Endothelial cell (in vitro differentiated cells): ENCODE measurements at places on chromosomes 12 and 14. TPM values are rescaled to one million over a fixed set of nuclear protein-coding genes. Genes with fewer than 3 reads are reported as not detected.

Gene ACOT6
- total RNA-seq, result not detected

DNA sequence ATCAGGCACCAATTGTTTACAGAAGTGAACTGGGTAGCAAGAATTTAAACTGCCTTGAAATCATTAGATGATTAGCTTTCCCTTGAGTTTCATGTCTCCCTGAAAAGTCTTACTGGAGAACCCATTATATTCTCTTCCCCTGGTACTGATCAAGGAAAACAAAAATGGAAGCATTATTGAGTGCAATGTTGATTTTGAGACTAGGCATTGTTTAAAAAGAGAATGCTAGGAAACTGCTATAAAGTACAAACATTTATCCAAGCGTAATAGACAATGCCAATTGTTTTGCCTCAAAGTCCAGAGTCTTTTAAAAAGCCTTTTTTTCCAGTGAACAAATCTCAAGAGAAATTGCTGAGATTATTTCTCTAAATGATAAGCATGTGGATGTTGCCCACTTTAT lies 197.0 kb downstream of the CCER1 start:
- no peak for DNase-seq

DNA sequence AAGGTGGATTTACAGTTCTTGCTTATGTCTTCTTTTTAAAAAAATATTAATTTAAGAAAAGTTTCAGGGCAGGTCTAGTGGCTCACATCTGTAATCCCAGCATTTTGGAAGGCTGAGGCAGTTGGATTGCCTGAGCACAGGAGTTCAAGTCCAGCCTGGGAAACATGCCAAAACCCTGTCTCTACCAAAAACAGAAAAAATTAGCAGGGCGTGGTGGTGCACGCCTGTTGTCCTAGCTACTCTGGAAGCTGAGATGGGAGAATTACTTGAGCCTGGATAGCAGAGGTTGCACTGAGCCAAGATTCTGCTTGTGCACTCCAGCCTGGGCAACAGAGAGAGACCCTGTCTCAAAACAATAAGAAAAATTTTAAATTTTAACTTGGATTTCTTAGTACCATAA lies 5.4 kb upstream of the TAS2R46 start:
- no peak for DNase-seq

DNA sequence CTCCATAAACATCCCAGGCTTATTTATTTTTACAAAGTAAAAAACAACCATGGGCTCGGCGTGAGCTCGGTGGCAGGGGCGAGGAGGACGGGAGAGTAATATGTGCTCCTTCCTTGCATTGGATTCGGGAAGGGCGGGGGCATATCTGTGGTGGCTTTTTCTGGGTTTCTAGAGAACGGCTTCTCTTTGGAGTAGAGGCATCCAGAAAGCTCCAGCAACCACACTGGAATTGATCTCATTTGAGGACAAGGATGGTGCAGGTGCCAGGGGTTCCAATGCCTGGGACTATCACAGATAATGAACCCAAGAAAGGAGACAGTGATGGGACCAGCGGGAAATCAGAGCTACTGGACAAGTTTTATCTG lies 18.9 kb downstream of the ADGRD1 start:
- no peak for DNase-seq

- no peak for DNase-seq
These were observed 182.6 kb downstream of the SUDS3 start for GRCh38 chr12:118558941-118559340.

- DNase-seq, result no peak
These were observed 70.7 kb downstream of the HSD17B6 start for GRCh38 chr12:56833780-56834179.

DNA sequence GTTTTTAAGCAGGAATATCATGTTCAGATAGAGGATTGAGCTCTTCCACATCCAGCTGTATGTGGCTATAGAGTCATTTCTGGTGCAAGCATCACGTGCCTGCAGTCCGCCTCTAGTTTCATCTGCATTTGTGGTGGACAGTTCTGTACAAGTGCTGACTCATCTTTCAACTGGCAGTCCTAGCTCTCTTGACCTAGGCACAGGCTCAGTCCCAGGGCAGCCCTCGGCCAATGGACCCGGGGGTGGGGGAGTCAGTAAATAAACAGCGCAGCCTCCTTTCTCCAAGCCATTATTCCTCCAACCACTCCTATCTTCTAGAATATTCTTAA lies 41.8 kb upstream of the FRMD6 start:
- DNase-seq, result no peak

Gene OTOGL
- 0.31 TPM for total RNA-seq

GRCh38 chr12:30988646-30989286 lies 62.2 kb downstream of the TSPAN11 start:
- no peak for DNase-seq

- DNase-seq, result peak; percentile 39
These were observed 441 bp downstream of the RAB5B start for GRCh38 chr12:55974308-55974730.

GRCh38 chr12:75894965-75895754 lies 136.4 kb downstream of the PHLDA1 start:
- no peak for DNase-seq

Gene NUMB
- total RNA-seq, result 218 TPM

GRCh38 chr12:11677752-11678151 lies 28.3 kb downstream of the ETV6 start:
- no peak for DNase-seq

DNA sequence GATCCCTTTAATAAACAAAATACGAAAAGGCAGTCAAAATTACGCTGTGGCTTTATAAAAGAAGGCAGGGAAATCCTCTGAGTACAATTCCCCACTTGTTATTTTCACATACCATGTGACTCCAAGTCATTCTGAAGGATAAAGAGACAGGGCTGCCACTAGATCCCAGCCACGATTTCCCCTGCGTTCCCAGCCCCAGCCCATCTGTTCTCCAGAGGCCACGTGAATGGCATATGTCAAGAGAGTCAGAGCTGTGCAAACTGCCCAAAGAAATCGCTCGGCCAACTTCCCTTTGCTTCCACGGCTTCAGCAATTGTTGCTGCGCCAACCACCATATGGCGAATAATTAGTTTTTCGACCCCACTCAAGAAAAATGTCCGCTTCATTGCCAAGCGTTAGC lies 161.3 kb downstream of the C12orf42 start:
- no peak for DNase-seq

GRCh38 chr14:54622192-54622958 lies 55.4 kb downstream of the SAMD4A start:
- DNase-seq, result no peak

Gene IFNG-AS1
- total RNA-seq, result not detected

Gene DCP1B
- total RNA-seq, result 13.6 TPM

DNA sequence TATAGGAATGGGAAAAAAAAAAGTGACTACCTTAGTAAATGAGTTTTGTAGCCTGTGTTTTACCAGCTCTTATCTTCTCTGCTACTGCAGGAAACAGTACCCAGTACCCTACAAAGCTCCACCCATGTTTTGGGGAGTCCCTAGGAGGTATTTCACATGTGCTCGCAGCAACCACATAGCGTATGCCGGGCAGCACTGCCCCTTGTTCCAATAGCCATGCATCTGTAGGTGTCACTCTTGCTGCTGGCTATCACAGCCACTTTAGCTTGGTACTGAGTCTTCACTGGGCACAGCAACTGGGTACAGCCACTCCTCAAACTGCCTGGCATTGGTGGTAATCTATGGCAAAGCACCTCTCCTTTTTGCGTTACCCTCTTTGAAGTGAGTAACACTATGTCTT lies 2.0 kb upstream of the MDM1 start:
- no peak for DNase-seq
